ENCODE measurements at places on chromosomes 6 and 20. TPM values are rescaled to one million over a fixed set of nuclear protein-coding genes. Genes with fewer than 3 reads are reported as not detected.

- DNase-seq: peak; percentile 45
These were observed 147.5 kb downstream of the THBS2 start for GRCh38 chr6:169106176-169106575.

DNA sequence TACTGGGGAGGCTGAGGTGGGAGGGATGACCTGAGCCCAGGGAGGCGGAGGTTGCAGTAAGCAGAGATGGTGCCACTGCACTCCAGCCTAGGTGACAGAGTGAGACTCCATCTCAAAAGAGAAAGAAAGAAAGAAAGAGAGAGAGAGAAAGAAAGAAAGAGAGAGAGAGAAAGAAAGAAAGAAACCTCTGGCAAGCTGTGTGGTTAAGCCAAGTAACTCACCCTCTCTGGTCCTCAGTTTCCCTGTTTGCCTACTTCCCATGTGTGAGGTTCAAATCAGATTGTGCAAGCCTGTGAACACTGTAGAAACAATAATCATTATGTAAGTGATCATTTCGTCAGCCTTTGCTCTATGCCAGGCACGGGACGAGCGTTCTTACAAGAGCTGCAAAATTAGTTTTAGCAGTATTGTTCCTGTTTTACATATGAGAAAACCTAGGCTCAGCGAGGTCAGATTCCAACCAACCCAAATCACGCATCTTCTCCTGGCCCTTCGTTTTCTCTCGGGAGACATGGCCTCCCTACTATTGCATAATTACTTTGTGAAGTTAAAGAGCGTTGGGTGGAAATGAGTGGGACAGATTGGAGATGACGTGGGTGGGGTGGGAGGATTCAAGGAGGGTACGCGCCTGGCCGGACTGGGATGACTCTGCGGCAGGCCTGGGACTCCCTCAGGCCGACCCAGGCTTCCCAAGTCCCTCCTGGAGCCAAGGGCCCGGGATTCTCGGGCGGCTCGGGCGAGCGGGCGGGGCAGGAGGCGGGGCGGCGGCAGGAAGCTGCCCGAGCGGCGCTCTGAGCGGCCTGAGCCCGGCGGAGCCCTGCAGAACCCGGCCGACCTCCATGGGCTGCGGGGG lies at the start of gene SNX21:
Gene SNX21 (plus strand): TSS at position 770 of the 853 bp plus-strand sequence. CDS start 121 bp downstream, outside the sequence.
- peak; percentile 95 for DNase-seq

DNA sequence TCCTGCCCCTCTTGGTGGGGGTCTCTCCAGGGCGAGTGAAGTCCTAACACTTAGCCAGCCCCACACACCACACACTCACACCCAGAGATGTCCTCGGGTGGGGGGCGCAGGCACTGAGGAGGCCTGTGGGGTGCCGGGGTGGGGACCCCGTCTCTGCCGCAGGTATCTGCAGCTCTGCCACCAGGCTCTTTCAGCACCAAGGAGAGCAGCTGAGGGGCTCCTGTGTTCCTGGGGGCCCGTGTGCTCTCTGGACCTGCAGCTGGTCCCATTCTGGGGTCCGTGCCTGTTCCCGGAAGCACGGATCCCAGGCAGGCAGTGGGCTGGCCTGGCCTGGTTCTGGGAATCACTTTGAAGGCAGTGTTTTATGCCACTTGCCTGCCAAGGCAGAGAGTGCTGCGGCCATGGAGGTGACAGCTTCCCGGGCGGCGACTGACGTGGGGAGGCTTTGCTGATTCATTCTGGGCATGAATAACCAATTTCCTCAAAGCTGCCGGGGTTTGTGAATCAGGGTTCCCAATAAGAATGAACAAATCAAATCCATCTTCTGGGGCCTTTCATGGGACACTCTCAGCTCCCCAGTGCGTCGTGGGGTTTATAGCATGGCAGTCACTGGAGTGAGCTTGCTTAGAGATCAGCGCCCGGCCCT lies 54.4 kb upstream of the SLCO4A1 start:
- DNase-seq: peak; percentile 57

DNA sequence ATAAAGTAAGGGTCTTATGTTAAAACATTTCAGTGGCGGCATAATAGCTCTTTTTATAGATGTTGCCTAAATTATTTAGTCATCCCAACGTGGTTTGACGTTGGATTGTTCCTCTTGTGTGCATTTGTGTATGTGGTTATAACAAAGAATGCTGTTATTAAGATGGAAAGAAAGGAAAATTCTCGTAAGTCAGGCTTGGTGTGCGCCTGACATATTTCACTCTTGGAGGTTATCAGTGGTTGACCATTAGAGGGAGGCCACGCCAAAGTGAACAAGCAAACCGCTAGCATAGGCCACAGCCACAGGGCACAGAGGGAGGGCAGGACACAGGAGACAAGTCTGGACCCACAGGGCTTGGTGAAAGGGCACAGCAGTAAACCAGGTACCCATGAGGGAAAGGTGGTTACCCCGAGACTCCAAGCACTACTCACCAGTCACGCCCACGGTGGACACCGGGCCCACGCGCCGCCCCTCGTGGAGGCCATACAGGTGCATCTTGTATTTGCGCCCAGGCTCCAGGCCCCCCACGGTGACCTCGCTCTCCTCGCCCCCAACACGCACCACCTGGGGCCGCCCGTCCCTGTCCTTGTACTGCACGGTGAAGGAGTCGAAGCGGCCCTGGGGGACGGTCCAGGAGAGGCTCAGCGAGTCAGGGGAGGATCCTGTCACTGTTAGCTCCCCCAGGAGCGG lies 22.9 kb downstream of the CYP21A2 start:
- DNase-seq: peak; percentile 11

GRCh38 chr6:159821122-159821521 lies 21.0 kb downstream of the PNLDC1 start:
- no peak for DNase-seq

DNA sequence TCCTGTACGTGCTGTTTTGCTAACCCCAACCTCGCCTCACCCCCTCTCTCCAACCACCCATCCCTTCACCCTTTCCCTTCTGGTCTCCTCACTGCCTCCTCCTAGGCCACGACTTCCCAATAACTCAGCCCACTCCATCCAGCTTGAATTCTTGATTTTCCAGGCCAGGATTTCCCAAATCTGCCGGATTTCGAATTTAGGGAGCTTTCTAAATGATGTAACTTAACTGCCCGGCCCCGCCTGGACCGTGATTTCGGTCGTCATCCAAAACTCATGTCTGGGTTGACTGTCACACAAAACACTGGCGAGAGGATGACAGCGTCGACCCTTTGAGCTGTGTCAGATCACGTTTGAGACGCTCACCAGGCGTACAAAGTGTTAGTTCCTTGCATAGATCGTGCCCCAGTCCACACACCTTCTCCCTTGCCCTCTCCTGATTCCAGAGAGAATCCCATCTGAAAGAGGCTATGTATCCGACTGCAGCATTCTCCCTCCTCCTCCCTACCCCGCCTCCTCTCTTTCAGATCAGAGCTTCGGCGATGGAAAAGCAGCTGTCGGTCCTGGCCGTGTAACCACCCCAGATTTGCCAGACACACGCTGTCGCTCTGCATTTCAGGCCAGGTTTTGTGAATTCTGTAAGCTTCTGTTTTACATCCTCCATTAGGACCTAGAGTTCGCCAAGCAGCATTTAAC lies 168.2 kb downstream of the GPX5 start:
- peak; percentile 42 for DNase-seq

DNA sequence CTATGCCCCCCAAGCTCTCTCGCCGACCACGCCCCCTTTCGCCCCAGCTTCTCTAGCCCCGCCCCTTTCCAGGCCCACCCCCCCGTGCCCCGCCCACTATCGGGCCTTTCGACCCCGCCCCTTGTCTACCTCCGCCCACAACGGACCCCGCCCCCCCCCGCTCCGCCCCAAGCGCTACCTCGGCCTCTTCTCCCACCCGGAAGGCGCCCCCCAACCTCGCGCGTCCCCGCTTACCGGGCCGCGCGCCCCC lies 200 bp downstream of the ZBTB22 start:
- DNase-seq: no peak

GRCh38 chr6:958488-958887 lies 265.5 kb upstream of the EXOC2 start:
- peak; percentile 6 for DNase-seq

GRCh38 chr6:37501632-37502491 lies 2.2 kb upstream of the CCDC167 start:
- no peak for DNase-seq

DNA sequence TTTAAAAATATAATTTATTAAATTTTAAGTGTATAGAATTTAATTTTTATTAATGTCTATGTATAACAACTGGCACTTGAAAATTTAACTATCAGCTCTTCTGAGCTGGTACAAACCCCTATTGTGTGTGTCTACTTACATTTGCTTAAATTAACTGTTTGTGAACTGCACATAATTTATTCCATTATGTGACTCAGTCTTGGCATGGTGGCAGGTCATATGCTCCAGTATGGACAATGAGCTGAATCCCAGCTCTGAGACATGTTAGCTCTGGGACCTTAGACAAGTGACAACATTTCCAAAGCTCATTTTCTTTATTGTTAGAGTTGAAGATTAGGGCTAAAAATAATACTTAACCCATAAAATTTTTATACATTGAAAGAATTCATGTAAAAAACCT lies 526.1 kb upstream of the MARCKS start:
- no peak for DNase-seq

DNA sequence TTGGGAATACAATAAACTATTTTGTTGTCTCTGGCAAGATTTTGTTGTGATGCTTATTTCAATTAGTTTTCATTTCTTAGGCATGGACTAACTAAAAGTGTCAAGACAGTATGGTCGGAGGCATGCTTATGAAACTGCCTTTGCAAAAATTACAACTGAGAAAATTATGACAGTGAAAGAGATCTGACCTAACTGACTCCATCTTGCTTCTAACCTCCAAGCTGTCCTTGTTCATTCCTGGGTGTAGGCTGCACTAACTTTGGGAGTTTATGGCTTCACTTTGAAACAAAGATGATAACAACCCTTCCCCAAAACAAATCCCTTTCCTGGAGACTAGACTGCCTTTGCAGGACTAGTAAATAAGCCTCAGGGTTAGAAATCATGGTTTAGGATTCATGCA lies 4.1 kb upstream of the SHLD1 start:
- no peak for DNase-seq

GRCh38 chr6:44920952-44921491 lies 407.1 kb upstream of the RUNX2 start:
- DNase-seq: no peak

GRCh38 chr6:17096096-17096495 lies 5.8 kb upstream of the STMND1 start:
- DNase-seq: no peak

- DNase-seq: no peak
These were observed 83.9 kb downstream of the KCNB1 start for GRCh38 chr20:49398401-49399144.

The FAM83C gene
- total RNA-seq: not detected

The RPP40 gene
- total RNA-seq: 17.1 TPM

The GUCA1A gene
- not detected for total RNA-seq

The PGC gene
- not detected for total RNA-seq

The OXT gene
- total RNA-seq: not detected

The TFAP2A gene
- total RNA-seq: 0.59 TPM

The XRN2 gene
- total RNA-seq: 87.0 TPM

All from myocyte (in vitro differentiated cells).